Right lobe of liver (tissue), 6 donors: ENCODE measurements at places on chromosomes 3 and 15. TPM values are rescaled to one million over a fixed set of nuclear protein-coding genes. Genes with fewer than 3 reads are reported as not detected.

THSD4 gene
- 5.2 TPM for total RNA-seq

DNA sequence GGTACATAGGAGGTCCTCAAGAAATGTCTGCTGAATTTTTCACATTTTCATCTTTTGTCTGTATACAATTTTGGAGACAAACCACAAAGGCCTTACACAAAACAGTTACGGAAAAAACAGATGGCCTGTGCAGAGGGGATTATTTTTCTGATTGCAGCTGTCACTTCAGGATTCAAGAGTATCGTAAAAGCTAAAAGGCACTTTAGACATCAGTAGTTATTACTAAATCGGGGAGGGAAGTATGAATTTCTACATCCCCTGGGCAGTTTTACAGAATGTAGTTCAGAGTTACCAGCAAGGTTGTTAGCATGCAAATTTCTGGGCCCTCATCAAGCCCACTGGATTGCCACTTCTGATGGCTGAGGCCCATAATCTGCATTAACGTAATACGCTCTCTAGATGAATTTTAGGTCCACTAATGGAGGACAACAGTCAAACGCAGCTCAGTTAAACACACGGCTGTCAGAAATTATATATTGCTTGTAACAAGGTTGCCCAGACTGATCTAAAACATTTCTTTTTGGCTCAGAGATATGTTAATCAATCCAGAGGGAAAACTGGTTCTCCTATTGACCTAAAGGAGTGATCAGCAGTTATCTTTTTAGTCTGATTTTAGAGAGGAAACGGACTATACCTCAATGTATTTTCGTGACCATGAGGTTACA is 1.1 kb downstream of the RIOX2 start:
- no peak for DNase-seq

- no peak for DNase-seq
Observed at GRCh38 chr3:44682182-44682896, 30.1 kb upstream of the ZNF502 start.

GRCh38 chr15:76994001-76994400 is 925 bp upstream of the PSTPIP1 start:
- peak; percentile 55 for DNase-seq

VEPH1 gene
- 1.2 TPM for total RNA-seq

- no peak for DNase-seq
Observed at GRCh38 chr15:51837792-51838251, 8.4 kb downstream of the TMOD3 start.

DNA sequence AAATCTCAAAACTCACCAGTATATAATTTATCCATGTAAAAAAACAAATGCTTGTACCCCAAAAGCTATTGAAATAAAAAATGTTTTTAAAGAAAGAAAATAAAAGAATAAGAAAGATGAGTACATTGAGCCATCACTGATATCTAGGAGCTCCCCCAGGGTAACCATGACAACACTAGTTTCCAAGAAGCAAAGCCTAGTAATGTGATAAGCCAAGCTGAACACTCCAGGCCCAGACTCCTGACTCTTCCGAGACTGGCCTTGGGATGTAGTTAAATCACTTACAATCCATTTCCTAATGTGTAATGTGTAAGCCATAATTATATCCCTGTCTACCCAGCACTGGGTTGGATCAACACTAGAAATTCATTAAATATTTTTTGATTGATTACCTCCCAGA is 21.1 kb upstream of the ATP8B4 start:
- no peak for DNase-seq

GRCh38 chr3:152198665-152199064 is 70.1 kb upstream of the MBNL1 start:
- DNase-seq, result no peak

- no peak for DNase-seq
Observed at GRCh38 chr3:16886303-16886683, 1.5 kb downstream of the PLCL2 start.

LRRC31 gene
- total RNA-seq, result 5.0 TPM

DNA sequence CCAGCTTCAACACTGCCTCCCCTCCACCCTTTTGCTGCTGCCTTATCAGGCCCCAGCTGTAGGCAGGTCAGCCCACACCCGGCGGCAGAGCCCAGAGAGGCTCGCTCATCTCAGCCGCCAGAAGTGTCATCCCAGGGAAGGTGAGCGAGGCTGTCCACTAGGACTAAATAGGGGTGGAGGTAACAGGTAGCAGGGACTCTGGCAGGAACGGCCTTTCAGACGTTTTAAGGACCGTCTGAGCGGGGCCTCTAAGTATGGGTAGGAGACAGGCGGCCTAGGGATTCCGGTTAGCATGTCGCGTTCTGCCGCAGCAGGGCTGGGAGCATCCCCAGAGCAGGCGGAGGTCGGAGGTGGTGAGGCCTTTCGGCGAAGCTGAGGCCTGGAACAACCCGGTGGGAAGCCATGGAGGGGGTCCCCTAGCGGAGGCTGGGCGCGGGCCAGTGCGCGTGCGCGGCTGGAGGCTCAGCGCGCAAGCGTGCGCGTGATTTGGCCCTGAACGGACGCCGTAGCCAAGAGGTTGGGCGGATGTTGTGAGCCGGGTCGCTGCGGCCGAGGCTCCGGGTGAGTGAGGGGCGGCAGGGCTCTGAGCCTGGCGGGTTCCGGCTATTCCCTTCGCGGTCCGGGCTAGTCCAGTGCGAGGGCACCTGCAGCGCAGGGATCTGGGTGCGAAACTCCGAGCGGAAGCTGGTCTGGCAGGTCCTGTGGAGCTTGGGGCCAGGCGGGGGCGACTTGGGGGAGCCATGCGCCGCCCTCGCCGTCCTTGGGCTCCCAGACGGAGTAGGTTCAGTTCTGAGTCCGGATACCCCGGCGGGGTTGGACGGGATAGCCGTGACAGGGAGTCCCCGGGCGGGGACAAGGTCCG is at the start of the genes MST1 and RNF123:
Gene MST1, minus strand, starts transcription at position 429 of the 862 bp plus-strand sequence. CDS start 783 bp downstream, outside the sequence.
Gene RNF123, plus strand, starts transcription at position 512 of the 862 bp plus-strand sequence. CDS start 1,609 bp downstream, outside the sequence.
- DNase-seq, result peak; percentile 89

DNA sequence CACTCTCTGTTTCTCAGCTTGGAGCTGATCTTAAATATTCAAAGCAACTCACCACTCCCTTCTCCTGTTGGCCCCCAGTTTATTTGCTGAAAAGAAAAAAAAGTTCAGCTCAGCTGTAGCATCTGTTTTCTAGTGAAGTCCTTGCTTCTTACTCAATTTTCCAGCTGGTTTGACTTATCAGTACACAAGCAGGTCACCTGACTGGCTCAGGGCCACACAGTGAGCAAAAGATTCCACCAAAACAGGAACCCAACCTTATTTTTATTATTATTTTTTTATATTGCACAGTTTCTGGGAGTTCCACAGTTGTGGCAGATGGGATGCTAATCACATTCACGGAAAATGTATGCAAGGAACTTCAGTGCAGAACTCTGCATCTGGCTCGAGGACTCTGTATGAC is 390.7 kb upstream of the RGMA start:
- no peak for DNase-seq

DNA sequence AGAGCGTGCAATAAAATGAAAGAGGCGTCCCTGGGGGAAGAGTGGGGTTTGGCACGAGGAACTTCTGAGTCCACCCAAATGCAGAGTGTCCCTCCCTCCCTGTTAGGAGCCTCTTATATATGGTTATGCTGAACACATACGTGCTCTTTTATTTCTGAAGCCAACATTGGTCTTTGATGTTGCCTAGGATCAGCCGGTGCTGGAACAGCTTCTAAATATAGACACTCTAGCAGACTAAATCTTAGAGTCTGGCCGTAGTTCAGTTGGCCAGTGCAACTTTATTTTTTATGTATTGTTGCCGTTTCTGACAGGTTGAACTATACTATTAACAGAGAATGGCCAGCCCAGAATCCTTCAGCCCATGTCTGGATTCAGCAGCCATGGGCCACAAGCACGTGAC is 128.7 kb downstream of the GHSR start:
- DNase-seq, result no peak

- no peak for DNase-seq
Observed at GRCh38 chr3:156559321-156559720, 4.4 kb upstream of the SSR3 start.

DNA sequence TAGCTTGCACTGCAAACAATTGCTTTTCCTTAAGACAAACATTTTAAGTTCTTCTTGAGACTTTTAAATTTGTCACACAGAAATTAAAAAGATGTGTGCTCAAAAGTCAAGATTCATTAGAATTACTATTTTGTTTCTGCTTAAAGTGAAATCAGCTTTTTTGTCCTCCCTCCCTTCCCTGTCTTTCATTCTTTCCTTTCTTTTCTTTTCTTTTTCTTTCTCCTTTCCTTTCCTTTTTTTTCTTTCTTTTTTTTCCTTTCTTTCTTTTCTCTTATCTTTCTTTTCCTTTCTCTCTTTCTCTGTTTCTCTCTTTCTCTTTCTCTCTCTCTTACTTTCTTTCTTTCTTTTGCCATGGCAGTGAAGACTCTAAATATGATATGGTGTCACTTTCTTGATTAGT is 37.8 kb downstream of the FBXL2 start:
- DNase-seq, result no peak

DUOXA2 gene
- not detected for total RNA-seq

ADAMTSL3 gene
- total RNA-seq, result 7.5 TPM

PP2D1 gene
- not detected for total RNA-seq

RARRES1 gene
- 8.4 TPM for total RNA-seq

GRCh38 chr15:38212729-38213351 is 39.8 kb upstream of the SPRED1 start:
- no peak for DNase-seq

GNAT1 gene
- 0.07 TPM for total RNA-seq

DNA sequence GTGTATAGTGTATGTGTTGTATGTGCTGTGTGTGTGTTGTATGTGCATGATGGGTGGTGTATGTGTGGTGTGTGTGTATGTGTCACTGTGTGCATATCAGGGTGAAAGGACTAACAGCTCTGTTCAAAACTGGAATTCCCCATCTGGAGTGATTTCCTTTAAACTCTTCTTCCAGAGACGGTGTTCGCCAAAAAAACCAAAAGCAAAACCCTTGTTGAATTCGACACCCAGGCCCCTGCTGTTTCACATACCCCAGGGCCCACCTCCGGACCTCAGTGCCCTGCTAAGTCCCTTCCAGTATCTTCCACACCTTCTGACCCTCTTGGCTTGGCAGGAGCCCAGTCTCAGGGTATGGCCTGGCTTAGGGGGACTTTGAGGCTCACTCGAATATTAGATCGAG is 44.9 kb upstream of the SEC13 start:
- no peak for DNase-seq

- DNase-seq, result no peak
Observed at GRCh38 chr15:41832208-41832607, 4.3 kb downstream of the JMJD7 start.

DNA sequence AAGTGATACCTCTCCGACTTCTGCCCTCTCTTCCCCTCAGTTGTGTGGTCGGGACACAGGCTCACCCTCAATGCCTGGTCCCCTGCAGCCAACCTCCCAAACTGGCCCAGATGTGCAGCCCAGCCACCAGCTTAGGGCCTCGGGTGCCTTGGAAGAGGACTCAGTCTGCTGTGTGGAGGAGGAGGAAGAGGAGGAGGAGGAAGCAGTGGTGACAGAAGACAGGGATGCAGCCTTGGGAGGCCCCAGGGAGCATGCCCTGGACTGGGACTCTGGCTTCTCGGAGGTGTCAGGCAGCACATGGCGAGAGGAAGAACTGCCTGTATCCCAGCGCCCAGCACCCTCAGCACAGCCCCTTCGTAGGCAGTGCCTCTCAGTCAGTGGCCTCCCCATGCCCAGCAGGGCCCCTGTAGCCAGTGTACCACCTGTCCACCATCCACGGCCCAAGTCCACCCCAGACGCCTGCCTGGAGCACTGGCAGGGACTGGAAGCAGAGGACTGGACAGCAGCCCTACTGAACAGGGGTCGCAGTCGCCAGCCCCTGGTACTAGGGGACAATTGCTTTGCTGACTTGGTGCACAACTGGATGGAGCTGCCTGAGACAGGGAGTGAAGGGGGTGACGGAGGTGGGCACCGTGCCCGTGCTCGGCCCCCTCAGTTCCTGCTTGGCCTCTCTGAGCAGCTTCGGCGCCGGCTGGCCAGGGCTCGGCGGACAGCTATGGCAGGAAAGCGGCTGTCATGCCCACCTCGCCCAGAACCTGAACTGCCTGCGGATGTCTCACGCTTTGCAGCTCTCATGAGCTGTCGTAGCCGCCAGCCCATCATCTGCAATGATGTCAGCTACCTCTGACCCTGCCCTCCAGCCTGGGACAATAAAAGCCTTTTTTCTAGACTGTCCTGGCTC is 1.3 kb downstream of the INKA1 start:
- DNase-seq, result peak; percentile 57

CEP19 gene
- total RNA-seq, result 0.99 TPM

DNA sequence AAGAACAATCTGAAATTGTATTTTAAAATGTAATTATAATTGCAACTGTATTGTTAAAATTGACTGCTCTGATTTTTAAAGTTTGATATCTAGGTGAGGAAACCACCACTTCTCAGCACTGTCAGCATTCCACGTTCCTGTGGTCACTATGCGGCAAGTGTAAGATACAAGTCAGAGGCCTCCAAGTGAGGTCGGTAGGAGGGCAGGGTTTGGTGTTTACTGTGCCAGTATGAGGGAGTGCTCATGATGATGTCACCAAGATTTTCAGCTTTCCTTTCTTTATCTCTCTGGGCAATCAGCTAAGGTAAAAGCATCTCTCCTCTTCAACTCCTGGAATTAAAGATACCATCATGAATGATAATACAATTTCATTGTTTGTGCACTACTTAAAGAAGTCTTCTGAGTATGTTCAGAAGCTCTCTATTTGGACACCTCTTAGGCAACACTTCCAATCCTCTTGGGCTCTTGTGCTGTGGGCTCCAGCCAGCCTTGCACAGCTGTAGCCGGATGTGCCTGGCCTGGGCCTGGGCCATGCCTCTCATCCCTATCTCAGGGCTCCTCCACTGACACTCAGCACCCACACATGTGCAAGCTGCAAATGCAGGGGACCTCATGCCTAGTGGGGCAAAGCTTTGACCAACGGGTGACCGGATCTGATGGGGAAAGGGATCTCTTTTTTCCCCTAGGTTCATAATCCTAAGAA is 42.9 kb downstream of the CCR3 start:
- DNase-seq, result no peak

CLDN18 gene
- not detected for total RNA-seq

GRCh38 chr3:106305882-106306435 is 437.1 kb upstream of the CBLB start:
- DNase-seq, result no peak

DNA sequence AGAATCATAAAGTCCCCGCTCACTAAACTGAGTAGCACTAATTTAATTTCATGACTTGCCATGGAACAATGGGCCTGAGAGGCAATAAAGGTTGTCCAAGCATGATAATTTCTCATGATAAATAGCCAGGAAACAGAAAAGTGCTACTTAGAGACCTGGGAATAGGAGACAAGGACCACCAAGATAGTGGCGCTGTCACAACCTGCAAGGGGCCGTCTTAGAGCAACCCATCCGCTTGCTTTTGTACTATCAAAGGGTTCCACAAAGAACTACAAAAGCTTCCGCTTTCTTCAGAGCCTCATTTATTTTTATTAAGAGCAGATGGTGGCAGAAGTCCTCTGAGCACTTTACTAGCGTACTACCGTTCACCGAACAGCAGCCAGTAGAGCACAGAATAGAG is 421.7 kb upstream of the GRM7 start:
- no peak for DNase-seq

SLC24A5 gene
- total RNA-seq, result not detected

GRCh38 chr15:94305133-94305532 is 73.8 kb downstream of the MCTP2 start:
- DNase-seq, result no peak

POTEB gene
- total RNA-seq, result not detected
